ENCODE measurements at places on chromosomes 12 and 14.

DNA sequence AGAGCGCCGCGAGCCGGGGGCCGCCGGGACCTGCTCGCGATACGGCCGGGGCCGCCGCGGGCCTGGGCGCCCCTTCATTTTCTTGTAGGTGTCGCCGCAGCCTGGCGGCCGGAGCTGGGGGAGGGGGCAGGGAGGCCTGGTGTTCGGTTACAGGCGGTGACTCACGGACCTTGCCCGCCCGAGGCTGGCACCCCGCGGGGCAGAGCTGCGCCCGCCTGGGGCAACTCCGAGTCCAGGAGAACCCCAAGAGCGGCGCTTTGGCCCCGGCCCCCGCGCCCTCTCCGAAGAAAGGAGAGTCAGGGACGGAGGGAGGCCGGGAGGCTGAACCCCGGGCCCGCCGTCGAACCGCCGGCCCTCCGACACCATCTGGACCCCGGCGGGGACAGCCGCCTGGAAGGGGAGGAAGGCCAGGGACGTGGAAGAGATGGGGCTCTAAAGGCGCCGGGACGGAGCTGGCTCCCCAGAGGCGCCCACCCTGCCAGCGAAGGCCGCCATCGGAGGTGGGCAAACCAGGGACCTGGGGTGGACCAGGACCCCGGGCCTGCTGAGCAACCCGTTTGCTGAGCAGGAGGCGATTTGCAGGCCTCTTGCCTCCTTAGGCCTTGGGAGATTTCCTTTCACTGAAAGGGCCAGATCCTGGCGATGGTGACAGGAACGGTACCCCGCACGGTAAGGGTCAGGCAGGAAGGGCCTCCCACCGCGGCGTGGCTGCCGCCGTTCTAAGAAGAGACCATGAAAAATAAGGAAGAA lies 843 bp upstream of the NUAK1 start:
- DNase-seq, result peak; percentile 88

DNA sequence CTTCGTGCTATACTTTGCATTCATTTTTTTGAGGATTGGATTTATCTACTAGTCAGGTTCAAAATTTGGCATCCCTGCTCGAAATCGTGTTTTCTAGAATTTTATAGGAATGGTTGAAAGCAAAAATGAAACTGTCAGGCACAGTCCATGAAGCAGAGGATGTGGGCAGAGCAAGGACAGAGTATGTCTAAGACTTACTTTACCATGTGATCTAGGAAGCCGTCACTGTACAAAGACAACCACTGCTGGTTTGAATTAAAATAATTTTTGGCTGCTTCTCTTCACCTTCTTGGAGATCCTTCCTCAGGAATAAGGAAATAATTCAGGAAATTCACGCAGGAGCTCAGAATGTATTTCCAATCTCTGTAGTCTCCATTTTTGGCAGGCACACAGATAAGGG lies 31.6 kb upstream of the SGPP1 start:
- no peak for DNase-seq

DNA sequence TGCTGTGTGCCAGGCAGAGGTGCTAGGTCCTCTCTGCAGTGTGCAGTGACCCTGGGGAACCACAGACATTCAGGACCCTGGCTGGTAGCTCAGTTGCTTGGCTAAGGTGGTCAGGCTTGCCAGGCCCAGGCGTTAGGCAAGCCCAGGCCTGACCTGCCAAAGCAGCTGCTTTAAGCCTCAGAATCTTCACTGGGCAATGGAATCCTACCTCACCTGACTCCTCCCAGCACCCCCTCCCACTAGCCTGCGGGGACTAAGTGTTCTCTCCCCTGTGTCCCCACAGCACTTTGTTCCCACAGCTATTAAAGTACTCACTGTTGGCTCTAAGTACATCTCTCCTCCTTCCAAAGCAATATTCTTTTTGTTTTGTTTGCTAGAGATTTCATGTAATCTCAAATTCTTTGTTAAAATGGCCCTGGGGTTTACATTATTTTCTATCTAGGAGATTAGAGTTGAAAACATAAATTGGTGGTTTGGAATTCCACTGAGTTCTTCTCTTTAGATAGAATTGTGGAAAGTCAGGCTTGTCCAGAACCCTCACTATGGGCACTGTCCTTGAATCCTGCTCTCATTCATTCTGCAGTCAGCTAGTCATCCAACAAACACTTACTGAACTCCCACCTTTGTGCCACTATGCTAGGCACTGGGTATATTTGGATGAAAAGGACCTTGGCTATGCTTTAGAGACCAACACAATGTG lies 44.4 kb downstream of the DGLUCY start:
- no peak for DNase-seq

GRCh38 chr12:125871811-125872594 lies 806.8 kb downstream of the AACS start:
- no peak for DNase-seq

GRCh38 chr12:67853204-67853603 lies 136.0 kb upstream of the IFNG-AS1 start:
- no peak for DNase-seq

Data from dermis microvascular lymphatic vessel endothelial cell (primary cell).